Fibroblast of lung (primary cell): ENCODE measurements at places on chromosomes 1 and 21. TPM values are rescaled to one million over a fixed set of nuclear protein-coding genes. Genes with fewer than 3 reads are reported as not detected.

DNA sequence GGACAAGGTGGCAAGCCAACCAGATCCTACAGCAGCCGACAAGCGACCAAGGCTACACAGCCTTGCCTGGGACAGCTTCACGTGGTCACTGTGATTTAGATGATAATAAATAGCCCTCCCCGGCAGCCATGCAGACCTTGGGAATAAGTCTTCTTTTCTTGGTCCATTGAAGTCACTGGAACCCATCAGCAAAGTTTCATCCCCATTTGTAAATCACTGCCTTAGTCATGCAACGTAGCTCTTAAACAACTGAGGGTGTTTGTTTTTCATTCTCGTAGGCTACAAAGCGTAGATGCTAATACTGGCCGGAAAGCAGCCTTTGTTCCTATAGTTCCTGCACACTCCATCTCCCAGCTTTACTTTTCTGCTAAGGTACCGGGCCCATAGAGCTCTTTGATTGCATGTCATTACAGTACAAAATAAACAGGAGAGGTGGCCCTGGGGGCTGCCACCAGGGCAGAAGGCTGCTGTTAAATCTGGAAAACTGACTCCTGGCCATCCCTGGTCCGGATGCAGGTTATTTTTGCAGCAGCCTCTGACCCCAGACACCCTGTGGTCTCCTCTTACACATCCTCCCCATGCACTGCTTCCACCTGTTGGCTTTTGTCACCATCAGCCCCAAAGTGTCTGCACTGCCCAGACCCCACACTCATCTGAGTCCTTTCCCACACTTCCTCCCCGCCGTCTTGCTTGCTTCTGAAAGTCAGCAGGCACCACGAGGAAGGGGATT, 105.5 kb downstream of the TOMM20 start:
- H3K4me3 ChIP-seq = no peak overlapping the region
- H3K36me3 ChIP-seq = no peaks in the 10 kb centered on the region
- no peaks in the 10 kb centered on the region for H3K4me1 ChIP-seq

The PCAT6 gene
- total RNA-seq = 0.50 and 0.51 TPM in 2 replicates

The PLA2G2C gene
- total RNA-seq = not detected in 2 replicates

DNA sequence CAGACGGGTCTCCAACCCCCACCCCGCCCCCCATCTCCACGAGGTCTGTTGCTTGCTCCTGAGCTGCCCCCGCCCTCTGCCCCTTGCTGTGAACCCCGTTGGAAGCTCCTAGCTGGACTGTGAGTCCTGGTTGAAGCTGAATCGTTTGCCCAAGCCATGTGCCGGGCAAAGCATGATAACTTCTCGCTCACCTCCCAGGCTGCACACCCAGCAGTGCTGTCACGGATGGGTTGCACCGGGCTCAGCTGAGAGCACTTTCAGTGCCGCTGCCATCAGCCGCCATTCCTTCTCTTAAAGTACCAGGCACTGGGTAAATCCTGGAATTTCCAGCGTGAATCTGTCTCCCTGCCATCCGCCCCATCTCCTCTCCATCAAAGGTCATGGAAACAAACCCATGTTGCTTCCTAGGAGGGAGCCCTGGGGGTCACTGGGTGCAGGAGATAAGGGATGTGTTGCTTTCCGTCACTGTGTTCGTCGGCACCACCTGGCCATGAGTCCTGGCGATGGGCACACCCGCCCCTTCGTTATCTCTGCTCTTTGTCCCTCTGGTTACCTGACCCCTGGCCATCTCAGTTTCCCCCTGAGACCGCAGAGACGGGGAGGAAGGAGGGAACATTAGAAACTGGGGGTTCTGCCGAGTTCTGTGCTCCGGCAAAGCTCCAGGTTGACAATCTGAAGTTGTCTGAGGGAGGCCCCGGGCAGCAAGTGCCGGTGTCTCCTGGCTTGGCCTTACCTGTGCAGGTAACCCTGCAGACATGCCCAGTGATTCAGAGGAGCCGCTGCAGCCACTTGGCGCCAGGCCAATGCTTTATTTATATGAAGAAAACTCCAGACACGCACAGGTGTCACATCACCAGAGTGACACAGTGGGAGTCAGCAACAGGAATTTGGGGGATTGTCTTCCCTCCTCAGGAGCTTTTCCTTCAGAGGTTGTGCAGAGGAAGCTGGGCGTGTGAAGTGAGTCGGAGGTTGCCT, 2.7 kb downstream of the PDE9A start:
- H3K4me3 ChIP-seq = no peak overlapping the region
- no peaks in the 10 kb centered on the region for H3K36me3 ChIP-seq
- DNase-seq = no peak

GRCh38 chr1:246335151-246335550, 171.9 kb downstream of the SMYD3 start:
- no peaks in the 10 kb centered on the region for H3K36me3 ChIP-seq
- DNase-seq = no peak
- H3K27me3 ChIP-seq = no peaks in the 10 kb centered on the region
- no peak overlapping the region for H3K27ac ChIP-seq
- no peak overlapping the region for H3K4me3 ChIP-seq

DNA sequence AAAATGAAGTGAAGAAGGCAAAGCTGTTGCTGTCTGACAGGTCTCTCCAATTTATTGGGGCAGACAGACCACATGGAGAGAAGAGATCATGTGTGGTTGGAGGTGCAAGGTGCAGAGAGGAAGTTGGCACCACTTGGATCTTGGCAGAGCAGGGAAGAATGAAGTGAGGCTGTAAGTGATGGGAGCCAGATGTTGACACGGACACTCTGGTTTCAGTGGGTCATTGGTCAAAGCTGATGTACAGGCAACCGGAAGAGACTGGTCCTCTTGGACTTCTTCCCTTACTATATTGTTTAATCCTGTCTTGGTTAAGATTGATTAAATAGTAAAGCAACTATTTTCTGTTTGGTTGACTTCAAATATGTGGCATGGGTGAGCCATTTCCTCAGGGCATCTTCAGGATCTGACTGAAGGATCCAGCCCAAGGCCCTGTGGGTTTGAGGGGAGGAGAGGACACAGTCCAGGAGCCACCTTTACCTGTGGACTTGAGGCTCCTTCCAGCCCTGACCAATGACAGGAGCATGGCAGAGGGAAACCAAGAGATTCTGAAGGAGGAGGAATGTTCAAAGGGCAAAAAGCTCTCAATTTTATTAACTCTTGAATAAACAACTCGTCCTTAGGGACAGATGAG, 49.4 kb downstream of the NENF start:
- peaks cover 2% of the 10 kb centered on the region for H3K4me1 ChIP-seq
- peaks cover 2% of the 10 kb centered on the region for H3K27me3 ChIP-seq
- no peak for DNase-seq
- H3K27ac ChIP-seq = no peak overlapping the region
- no peaks in the 10 kb centered on the region for H3K36me3 ChIP-seq
- no peak overlapping the region for H3K4me3 ChIP-seq

DNA sequence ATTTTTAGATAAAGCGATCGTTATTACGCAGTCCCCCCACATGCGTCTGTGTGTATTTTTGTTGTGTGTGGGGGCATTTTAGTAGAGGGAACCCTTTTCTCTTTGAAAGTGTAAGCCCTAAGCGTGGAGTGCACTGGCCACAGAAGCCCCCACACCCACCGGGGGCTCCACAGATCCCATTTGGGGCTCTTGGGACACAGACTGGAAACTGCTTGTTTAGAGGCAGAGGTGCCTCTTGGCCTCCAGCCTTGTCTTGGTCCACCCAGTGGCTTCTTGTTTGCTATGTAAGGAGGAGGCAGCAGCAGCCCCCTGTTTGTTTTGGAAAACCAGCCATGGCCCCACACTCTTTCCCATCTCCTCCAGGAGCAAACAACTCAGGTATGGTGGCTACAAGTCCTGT, 42.8 kb downstream of the SLC37A1 start:
- no peak overlapping the region for H3K4me3 ChIP-seq
- H3K27ac ChIP-seq = no peak overlapping the region
- H3K36me3 ChIP-seq = no peaks in the 10 kb centered on the region
- H3K27me3 ChIP-seq = no peaks in the 10 kb centered on the region
- H3K4me1 ChIP-seq = no peaks in the 10 kb centered on the region

- no peaks in the 10 kb centered on the region for H3K4me1 ChIP-seq
- DNase-seq = no peak
- H3K27ac ChIP-seq = no peak overlapping the region
- H3K4me3 ChIP-seq = no peak overlapping the region
Measured at GRCh38 chr21:40271164-40271563, 403.9 kb downstream of the PCP4 start.

- DNase-seq = peak; percentile 12
- no peaks in the 10 kb centered on the region for H3K36me3 ChIP-seq
- H3K27ac ChIP-seq = no peak overlapping the region
- no peaks in the 10 kb centered on the region for H3K27me3 ChIP-seq
Measured at GRCh38 chr1:45722809-45723208, 27.6 kb downstream of the IPP start.

DNA sequence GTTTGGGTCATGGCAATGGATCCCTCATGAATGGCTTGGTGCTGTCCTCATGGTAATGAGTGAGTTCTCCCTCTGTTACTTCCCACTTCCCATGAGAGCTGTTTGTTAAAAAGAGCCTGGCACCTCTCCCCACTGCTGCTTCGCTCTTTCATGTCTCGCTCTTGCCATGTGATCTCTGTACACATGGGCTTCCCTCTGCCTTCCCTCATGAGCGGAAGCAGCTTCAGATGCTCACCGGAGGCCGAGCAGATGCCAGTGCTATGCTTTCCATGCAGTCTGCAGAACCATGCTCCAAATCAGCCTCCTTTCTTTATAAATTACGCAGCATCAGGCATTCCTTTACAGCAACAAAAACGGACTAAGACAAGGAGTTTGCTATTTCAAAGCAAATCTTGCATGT, 14.9 kb upstream of the GNPAT start:
- H3K36me3 ChIP-seq = peaks cover 10% of the 10 kb centered on the region
- no peaks in the 10 kb centered on the region for H3K4me1 ChIP-seq
- no peaks in the 10 kb centered on the region for H3K27me3 ChIP-seq
- H3K4me3 ChIP-seq = no peak overlapping the region
